ENCODE measurements at places on chromosomes 5 and 9.

- DNase-seq: no peak
Measured at GRCh38 chr5:116076496-116076895, 8.3 kb upstream of the COMMD10 start.

GRCh38 chr5:51486158-51486557, 102.9 kb downstream of the ISL1 start:
- no peak for DNase-seq

GRCh38 chr9:132806723-132807421, 71.2 kb downstream of the AK8 start:
- DNase-seq: no peak

DNA sequence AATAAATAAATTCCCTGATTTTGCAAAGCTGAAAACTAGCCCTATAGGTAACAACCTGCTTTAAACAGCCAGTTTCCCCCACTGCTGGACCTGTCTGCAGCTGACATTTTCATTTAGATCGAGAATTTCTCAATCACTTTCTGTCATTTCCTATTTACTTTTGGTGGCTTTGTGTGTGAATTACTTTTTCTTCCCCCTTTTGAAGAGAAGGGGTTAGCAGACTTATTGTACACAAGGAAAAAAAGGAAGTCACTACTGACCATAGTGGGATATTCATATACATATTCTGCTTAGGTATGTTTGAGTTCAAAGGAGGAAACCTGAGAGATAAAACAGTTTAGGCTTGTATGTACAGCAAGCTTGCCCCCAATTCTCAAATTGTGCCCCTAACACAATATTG, 27.0 kb upstream of the IFNB1 start:
- no peak for DNase-seq

GRCh38 chr9:104091116-104091515, 3.0 kb upstream of the SMC2 start:
- no peak for DNase-seq

DNA sequence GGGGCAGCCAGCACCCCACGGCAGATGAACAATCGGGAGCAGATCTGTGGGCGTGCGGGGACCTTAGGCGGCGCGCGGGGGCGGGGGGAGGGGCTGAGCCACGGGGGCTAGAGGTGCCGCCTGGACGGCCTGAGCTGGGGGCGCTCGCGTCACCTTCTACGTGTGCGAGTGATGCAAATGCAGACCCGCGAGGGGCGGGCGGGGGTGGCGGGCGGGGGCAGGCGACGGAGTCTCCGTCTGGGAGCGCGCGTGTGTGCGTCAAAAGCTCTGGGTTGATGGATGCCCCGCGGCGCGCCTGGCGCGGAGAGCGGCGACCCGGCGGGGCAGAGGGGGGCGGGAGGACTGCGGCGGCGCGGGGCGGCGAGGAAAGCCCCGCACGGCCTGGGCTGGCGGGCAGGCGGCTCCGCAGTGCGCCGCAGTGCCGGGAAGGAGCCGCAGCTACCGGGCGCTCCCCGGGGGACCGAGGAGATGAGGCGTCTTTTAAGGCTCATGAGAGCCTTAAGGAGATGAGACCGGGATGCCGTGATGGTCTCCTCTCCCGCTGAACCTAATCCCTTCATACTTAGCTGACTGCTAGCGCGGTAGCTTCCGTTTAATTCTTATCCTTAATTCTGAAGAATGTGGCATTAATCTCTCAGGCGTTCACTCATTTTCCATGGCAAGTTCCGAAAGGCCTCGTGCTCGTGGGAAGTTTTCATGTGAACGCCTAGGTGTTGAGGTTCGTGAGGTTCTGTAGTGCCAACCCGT, 1.5 kb downstream of the SV2C start:
- DNase-seq: no peak
